ENCODE measurements at places on chromosomes 7 and 10.

GRCh38 chr10:85916286-85916685, 450.3 kb downstream of the GRID1 start:
- DNase-seq: peak; percentile 56

DNA sequence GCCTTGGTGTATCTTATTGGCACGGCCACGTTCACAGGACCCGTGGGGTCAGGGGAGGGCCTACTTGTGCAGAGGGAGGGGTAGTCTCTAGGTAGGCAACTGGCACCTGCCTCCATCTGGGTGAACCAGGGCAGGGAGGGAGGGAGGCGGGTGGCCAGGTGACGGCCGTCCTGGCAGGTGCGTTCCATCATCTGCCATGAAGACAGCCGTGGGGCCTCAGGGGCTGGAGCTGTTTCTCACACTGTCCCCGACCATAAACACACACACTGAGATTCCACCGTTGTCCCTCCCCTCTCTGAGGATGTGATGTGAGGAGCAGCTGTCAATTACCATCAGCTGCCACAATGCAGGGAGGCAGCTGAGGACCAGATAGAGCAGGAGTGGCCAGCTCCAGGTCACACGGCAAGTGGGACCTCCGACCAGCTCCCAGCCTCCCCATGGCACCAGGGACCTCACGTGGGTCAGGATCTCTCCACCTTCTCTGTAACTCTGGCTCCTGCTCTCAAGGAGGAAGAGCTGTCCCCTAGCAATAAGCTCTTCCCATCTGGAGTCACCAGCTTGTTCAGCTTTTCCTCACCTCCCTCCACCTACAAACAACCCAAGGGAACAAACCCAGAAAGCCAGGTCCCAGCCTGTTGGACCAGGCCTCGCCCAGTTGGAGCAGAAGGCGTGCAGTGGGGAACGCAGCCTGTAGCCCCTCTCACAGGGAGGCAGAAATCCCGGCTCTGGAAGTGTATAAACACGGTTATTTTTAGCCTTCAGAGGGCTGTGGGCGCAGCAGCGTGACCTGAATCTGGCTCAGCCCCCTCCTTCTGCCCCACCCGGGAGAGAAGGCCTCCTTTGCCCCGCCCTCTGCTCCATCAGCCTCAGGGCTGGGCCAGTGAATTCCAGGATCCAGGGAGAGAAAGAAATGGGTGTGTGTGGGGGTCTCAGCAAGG, 33.1 kb downstream of the ZMIZ1 start:
- peak; percentile 78 for DNase-seq

- no peak for DNase-seq
Observed at GRCh38 chr10:73655990-73656298, at the start of gene SYNPO2L. SYNPO2L (minus strand) TSS chr10:73656029; CDS start chr10:73655922, 107 bp downstream.

DNA sequence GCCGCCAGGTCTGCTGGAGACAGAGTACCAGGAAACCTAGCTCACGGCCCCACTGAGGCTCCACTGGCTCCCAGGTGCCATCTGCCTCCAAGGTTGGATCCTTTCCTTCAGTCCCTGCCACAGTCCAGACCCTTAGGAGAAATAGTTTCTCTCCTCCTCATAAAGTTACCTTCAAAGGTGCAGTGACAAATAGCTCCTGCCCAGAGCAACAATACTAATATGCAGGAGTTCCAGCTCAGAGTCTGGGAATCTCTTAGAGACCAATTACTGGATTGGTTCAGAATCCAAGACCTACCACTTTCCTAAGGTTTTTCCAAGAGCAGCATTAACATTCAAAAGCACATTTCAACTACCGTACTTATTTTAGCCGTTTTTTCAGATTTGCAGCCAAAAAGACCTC, 41.0 kb upstream of the ADAM12 start:
- DNase-seq: no peak

DNA sequence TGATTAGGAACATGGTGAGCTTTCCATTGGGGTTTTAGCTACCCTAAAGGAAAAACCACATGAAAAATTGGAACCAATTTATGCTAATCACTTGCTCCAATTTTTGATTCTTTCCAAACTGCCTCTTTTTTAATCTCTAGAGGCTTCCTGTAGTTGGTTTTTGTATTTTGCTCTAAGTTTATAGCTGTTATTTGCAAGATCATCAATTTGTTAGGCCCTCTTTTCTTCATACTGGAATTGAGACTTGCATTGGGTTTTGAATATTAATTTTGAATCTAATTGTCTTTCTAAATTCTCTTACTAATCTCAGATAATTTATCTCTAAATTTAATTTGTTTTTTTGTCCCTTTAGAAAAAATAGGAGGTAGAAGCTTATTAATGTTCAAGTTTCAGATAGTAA, 713.3 kb downstream of the REEP3 start:
- no peak for DNase-seq
